CD4-positive, alpha-beta T cell treated with Interleukin-2 at 100 ng/mL for 4 hours (primary cell): ENCODE measurements at places on chromosomes 1 and 21.
A peak's percentile ranks its signal among the peaks of the same experiment; 100 is the strongest.

DNA sequence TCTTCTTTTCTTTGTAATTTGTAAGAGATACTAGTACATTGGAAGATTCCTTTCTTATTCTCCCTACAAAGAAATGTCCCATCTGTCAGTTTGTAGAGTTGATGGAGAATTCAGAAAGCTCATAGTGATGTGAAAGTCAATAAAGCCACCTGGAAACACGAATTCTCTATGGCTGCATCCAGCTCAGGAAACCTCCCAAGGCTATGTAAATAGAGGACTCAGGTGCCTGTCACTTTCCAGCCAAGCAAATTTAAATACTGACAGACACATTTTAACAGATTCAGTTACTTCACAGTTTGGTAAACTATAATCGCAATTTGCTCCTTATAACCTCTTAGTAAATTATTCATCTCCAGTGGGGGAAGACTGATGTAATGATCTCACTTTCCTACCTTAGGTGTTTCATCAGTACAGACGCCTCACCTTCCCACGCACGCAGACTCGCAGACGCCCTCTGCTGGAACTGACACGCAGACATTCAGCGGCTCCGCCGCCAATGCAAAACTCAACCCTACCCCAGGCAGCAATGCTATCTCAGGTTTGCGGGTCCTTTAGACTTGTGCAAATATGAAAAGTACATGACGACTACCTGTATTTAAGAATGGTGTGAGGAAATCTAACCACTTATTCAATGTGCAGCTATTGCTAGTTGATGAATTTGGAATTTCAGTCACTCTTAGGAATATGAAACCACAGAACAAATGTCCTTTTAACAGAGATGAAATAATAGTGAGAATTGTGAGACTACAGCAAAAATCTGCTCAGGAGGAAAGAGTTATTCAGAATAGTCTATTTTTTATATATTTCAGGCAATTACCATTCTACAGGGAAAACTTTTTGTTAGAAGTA is 60.6 kb downstream of the PTPRC start:
- DNase-seq, result peak; percentile 69

DNA sequence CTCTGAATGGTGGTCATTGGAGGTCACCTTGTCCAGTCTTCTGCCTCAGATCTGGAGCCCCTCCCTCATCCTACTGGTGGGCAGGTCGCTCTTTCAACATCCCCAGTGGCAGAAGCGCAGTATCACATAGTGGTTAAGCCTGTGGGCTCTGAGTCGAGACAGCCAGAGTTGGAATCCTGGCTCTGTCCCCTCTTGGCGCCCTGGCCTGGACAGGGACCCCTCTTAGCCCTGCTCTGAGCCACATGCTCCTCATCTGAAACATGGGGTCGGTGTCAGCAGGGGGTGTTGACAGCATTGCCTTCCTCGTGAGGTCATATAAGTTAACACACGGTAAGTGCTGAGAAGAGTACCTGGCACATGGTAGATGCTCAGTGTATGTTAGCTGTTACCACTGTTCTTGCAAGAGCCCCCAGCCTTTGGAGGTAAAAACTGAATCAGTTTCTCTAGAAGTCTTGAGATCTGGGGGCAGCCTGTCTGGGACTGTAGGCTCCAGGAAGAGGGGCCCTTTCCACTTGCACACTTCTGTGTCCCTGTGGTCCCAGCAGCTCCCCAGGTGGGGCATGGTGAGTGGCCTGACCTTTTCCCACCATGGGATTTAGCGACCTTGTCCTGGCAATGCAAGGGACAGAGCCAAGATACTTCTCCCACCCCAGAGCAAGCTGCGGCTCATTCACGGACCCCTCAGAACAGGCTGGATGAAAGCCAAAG is 6.4 kb downstream of the ZC3H12A start:
- DNase-seq, result no peak

DNA sequence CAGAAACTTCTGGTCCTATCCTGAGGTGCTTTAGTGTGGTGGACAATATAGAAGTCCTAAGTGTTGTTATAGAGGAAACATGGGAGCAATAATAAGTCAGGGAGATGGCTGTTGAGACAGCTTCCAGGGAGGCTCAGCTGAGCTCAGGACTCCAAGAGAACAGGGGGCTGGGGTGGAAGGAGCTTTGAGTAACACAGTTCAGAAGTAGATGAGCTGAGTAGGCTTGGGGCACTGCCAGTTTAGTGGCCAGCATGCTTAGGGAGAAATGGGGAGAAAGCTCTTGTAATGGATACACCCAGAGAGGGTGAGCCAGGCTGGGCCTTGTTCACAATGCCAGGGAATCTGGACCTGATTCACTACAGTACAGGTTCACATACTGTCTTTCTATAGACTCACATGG is 201.6 kb downstream of the DAB1 start:
- no peak for DNase-seq

DNA sequence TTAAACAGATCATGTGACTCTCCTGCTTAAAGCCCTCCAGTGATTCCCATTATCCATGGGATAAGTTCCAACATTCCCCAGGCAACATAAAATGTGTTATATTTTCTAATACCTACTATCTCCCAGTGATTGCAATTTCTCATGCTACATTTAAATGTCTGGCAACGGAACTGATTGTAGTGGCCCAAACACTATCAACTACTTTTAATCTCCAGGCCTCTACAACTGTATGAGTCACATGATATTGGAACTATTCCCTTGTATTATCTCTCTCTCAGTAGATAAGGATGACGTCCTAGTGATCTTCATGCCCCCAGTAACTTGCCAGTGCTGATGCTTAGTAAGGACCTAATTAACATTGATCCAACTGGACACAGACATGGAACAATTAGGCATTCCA is 49.9 kb downstream of the ERICH3 start:
- no peak for DNase-seq

- DNase-seq, result no peak
Observed at GRCh38 chr1:165910764-165911421, 83.5 kb downstream of the UCK2 start.

GRCh38 chr1:115501476-115501875 is 140.3 kb upstream of the VANGL1 start:
- DNase-seq, result no peak

DNA sequence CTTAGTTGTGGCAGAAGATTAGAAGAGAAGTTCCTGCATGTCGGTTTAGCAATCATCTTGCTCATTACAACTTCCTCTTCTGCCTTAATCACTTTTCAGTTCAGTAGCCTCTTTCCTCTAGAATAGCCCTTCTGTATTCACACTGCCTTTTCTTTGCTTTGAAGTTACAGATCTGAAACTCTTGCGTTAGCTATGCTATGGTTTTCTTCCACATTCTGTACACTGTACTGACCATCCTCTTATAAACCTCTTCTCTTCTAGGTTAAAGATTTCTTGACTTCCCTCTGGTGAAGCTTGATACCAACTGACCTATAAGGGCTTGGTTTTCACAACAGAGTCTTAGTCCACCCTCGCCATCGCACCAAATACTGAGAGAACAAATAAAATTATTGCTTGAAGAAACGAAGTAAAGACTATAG is 35.0 kb downstream of the C21orf91 start:
- no peak for DNase-seq

- no peak for DNase-seq
Observed at GRCh38 chr1:232875536-232875935, 70.3 kb downstream of the MAP10 start.

GRCh38 chr1:71019233-71019969 is 28.2 kb downstream of the PTGER3 start:
- DNase-seq, result no peak

DNA sequence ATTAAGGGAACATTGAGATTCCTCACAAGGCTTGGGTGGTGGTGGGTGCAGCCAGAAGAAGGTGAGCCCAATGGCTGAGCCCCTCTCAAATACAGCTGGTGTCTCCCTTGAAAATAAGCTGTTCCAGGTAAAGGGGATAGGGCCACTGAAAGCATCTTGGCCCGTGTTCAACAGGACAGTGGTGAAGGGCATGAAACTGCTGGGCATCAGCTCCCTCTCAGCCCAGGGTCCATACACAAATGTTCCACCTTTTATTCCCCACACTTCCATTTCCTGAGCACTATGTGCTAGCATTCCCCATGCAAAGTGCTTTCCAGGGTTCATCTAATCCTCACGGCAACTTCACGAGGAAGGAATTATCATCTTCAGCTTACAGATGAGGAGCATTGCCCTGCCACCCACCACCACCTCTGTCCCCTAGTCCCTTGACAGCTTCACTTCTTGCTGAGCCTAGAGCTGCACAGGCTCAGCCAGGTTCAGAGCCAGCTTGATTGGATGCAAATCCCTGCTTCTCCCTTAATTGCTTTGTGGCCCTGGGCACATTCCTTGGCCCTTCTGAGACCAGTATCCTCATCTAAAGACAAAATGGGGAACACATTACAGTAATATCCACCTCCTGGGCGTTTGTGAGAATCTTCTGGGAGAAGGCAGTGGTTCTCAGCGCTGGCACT is 9.6 kb downstream of the TAGLN2 start:
- DNase-seq, result no peak

DNA sequence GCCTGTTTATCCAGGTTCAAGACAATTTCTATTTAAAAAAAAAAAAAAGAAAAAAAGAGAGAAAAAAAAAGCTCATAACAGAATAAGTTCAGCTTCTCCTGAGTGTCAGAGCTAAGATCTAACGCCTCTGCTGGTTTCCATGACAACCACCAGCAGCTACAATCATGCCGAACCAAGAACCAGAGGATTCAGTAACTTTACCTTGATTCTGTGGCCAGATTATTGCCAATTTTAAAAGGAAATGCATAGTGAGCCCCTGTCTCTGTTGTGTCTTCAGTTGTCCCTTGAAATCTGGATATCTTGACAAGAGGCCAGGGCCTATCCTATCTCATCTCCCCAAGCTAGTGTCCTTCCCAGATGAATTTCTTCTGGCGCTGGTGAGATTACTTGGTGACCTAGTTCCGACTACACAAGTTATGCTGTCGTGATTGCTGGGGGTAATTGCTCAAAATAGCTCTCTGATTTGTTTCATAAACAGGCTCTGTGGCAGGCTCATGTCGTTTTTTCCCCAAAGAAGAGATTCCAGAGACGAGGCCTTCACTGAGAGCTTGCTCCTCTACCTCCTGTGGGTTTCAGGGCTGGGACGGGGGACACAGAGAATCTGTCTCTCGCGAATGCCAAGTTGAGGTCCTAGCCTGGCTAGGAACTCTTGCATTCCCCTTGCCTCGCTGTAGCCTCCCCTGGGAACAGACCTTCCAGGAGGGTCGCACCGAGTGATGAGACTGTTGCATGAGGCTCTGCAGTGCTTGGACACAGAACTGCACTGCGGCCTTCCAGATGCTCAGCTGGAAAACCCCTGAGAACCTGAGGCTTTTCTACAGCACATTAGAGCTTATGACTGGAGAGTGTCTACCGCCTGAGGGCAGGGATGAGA is 32.4 kb upstream of the SCCPDH start:
- no peak for DNase-seq
